NCI-H1092 (cell line): ENCODE measurements at places on chromosomes 7 and 10.

DNA sequence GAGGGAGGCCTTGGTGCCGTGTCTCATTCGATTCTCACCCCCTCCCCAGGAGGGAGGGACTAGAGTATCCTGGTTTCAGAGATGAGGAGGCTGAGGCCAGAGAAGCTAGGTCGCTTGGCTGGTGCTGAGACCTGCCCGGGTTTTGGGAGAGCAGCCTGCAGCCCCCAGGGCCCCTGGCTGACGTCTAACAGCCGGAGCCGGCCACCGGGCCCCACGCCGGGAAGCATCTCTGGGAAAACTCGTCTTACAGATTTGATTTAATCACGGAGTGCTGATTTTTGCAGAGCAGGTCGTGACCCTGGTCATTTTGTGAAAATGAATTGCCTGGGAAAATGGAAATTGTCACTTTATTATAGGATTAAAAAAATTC, 97.5 kb downstream of the MICALL2 start:
- no peak for DNase-seq

DNA sequence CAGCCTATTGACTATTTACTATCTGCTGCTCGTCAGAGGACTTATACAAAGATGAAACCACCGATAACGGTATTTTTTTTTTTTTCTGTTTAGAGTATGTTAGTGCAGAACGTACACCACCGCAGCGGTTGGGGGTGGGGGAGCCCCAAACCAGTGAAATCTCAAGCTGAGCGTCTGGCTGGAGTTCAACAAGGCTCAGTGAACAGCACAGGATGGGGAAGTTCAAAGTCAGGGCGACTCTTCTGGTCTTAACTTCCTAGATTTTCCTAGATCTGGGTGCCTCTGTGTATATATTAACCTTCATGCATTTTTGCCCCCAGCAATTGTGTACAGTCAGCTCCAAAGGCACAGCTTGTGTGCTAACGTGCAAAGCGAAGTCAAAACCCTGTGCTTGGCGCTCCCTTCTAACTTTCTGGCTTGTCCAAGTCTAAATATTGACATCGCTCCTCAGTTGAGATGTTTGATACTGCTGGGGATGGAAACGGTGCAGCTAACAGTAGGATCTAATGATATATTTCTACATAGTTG, 1.1 kb downstream of the RHOBTB1 start:
- DNase-seq: no peak

DNA sequence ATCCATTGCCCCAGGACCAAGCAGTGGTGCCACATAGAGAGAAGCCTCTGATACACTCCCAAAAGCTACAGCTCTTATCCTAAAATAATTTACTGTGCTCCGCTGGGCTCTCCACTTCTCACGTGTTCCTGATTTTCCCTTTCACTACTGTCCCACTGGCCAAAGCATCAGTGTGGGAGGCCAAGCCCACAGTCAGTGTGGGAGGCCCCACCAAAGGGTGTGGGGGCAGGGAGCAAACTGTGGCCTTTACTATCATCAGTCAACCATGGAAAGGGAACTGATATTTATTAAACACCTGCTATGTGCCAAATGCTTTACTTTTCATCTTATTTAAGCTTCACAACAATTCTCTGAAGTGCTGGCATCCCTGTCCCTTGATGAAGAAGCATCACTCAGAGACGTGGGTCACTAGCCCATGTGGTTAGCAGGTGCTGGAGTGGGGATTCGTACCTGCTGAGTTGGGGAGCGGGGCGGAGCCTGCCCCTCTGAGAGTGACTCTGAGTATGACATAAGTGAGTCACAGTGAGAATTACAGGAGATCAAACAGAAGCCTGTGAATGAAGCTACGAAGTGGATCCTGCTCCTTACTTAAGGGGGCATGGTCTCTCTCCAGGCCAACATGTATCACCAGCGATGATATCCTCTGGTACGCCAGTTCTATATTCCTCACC, 50.4 kb downstream of the PYROXD2 start:
- no peak for DNase-seq

DNA sequence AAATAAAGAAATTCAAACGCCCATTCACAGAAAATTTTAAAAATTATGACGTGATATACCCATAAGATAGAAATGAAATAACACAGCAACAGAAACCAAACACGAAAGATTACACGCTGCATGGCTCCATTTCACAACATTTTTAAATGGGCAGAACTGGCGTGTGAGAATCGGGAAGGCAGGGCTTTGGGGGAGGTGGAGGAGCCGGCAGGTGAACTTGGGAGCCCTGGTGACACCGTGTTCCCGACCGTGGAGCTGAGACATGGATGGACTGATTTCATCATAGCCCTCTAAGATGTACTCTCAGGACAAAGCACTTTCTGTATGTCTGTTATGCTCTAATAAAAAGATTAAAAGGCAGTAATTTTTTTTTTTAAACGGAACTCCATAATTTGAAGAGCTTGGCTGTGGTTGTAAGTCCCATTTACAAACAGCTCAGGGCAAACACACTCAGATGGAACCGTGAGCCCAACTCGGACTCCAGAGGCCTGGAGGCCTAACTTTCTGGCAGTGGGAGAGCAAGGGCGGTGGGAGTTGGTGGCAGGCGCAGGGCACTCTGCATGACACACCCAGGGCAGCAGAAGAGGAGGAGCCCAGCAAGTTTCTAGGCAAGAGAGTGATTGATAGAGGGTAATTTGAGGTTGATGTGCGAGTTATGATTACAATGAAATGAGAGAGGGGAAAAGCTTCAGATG, 203.4 kb downstream of the MAD1L1 start:
- no peak for DNase-seq

DNA sequence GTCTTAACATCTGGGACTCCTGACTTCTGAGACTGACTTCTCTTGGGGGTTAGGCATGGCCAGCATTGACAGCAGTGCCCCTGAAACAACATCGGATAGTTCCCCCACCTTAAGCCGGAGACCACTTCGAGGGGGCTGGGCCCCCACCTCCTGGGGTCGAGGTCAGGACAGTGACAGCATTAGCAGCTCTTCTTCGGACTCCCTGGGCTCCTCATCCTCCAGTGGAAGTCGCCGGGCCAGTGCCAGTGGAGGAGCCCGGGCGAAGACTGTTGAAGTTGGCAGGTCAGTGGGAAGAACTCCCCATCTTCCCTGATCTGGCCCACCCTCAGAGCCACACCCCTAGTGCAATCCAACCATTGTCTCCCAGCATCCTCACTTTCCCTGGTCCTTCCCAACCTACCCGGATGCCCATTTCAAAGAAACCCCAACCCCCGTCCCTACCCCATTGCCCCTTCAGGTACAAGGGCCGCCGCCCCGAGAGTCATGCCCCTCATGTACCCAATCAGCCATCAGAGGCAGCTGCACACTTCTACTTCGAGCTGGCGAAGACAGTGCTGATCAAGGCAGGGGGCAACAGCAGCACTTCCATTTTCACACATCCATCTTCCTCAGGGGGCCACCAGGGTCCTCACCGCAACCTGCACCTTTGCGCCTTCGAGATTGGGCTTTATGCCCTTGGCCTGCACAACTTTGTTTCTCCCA, 12.1 kb downstream of the ZSWIM8 start:
- no peak for DNase-seq

DNA sequence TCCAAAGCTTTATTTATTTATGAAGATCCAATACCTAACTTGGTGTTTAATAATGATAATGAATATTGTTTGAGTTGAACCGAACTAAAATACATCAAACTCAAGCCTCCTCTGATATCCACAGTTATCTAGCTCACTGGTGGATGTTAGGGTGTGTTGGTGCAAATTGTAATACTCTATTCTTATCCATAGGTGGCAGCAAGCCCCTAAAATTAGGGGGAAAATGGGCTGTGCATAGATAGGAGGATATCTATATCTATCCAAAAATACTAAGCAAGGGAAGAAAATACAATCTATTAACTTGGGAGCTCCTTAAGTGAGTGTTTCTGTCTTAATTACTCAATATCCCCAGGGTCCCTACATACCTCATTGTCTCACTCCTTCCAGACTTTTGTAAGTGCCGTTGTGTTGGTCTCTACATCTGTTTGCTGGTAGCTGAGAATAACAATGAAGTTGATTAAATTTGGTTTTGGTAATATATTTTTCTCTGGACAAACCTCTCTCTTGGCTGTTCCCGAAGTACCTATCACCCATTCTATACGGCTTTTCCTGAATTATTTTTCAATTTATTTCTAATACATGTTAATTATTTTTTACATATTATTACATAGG, 55.0 kb upstream of the VWDE start:
- peak; percentile 72 for DNase-seq

GRCh38 chr7:106430103-106430502, 145.3 kb upstream of the NAMPT start:
- no peak for DNase-seq

DNA sequence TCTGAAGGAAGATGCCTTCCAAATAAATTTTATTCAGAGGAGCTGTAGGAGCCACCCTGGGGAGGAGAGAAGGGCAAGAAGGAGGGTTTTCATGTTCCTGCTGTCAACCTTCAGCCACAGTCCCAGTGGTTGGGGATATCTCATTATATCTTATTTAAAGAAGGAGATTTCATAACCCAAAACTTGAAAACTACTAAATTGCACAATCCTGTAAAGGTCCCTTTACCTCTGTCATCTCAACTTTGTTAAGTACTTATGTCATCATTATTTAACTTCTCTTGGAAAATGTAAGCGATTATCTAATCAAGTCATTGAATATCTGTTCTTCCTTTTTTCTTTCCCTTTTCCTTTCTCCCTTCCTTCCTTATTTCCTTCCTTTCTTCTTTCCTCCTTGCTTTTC, 794.5 kb upstream of the IGFBP3 start:
- no peak for DNase-seq

- no peak for DNase-seq
Measured at GRCh38 chr7:151271699-151272355, 23.3 kb upstream of the SMARCD3 start.

DNA sequence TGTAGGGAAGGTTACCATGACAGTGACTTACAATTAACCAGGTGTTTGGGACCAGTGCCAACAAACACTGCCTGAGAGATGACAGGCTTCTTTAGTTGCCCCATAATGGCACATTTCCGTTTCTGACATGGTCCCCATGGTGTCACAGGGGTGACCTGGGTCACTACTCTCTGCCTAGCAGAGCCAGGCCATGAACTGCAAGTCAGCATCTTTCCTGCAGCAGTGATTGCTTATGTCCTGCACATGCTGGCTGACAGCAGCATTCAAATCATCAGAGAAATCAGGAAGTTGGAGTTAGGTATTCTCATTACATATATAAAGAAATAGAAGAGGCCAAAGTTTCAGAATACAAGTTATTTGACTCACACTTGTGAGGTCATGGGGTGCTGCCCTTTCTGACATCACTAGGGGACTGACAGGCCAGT, 47.1 kb upstream of the ZNRF2 start:
- DNase-seq: no peak

DNA sequence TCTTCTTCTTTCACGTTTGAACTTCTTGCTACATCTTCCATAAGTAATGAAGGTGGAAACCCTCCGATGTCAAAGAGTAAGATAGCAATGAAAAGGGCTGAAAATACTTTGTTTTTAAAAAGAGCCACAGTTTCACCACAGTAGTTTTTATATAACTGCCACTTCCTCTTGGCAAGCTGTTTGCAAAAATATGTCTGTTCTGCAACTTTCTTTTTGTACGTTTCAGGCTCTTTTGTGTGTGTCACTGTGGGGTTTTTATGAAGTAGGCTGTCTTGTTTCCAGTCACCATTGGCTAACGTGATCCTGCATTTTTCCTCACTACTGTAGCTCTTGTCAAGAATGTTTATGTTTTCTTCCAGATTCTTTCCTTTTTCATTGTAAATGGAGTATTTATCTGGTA, 55.6 kb downstream of the SLC16A9 start:
- no peak for DNase-seq

DNA sequence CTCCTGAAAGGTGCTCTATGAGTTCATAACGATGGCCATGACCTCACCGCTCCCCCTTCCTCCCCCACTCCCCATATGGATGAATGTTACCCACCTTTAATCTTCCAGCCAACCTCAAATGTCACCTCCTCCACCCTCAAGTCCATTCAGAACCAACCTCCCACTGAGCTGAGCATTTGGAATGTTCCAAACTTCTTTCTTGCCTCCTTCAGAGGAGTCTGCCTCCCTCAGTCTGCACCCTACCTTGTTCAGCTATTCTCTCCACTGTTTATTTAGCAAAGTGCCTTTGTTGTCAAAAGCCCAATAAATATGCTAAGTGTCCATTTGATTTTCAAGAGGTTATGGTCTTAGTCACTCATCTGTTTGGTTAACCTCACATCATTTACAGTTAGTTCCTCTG, 22.9 kb upstream of the MTPAP start:
- no peak for DNase-seq

DNA sequence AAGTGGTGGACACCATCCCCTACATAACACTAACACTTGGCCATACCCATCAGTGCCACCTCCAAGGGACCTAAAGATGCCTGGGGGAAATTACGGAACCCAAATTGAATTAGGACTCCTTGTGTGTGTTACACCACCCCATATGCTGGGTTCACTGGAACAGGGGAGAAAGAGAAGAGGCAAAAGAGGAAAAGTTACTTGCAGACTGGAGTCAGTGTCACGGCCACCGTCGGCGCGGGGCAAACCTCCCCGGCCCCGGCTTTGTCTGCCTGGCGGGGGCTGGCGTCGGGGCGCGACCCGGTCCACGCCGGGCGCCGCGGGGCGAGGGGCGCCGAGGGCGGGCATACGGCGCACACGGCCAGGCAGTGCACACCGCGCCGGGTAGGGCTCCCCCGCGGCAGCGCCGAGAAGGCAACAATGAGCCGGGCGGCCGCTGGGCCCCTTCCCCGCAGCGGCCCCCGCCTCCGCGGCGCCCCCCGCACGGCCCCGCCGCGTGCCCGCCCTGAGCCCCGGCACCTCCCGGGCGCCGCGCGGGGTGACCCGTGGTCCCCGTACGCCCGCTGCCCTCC, 171.1 kb downstream of the FAM107B start:
- DNase-seq: no peak

DNA sequence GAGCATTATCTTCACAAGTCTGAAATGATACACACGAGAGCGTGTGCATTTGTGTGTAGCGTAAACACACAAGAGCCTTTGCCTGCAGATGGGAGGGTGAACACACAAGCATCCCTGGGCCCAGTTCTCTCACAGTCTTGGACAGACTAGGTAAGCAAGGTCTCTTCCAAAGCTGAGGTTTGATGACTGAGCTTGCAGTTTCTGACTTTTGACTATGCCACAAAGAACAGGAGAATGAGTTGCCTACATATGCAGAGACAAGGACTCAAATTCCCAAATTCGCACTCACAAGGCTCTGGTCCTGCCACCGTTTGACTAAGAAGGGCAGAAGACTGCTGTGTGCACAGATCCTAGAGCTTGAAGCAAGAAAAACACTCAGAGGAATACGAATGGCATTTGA, 55.8 kb downstream of the FAM53B start:
- no peak for DNase-seq

- no peak for DNase-seq
Measured at GRCh38 chr10:110006358-110007160, 1.2 kb upstream of the ADD3 start.
